Stimulated activated CD8-positive, alpha-beta memory T cell treated with anti-CD3 and anti-CD28 coated beads, Interleukin-2, amount 100 ng/mL, for 1 hour (primary cell): ENCODE measurements at places on chromosomes 7 and 10.

- DNase-seq = no peak
Observed at GRCh38 chr7:70529914-70530585, 601.9 kb upstream of the GALNT17 start.

DNA sequence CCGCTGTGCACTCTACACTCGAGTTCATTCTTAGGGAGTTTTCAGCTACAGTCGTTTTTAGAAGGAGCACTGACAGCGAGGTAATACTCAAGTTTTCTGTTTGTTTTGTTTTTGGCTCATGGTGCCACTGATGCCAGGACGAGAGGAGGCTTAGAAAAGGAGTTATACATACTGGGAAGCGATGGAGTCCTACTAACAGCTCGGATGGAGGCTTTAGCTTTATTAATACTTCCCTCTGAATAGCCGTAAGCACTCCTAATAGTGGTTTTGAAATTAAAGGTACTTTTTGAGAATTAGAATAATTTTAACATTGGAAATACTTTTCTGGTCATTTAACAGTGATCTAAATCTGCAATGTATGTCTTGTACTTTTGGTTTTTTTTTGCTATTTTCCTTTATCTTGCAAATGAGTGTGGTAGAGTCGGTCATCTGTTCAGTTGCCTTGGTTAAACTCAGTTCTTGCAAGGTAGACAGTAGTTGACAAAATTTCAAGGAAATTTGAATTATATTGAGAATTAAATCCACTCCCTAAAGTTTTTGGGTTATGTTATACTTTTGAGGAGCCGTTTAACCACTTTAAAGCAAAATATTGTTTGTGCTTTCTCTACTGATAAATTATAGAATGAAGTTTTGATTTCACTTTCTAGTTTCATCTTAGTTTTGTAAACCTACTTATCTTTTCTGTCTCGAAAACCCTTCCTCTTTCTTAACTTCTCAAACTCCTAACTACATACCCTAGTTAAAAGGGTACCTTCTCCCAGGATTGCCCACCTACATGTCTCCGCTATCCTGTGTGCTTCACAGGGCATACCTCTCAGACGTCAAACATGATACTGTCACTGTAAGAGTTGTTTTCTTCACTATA lies 1.5 kb downstream of the HBP1 start:
- no peak for DNase-seq

DNA sequence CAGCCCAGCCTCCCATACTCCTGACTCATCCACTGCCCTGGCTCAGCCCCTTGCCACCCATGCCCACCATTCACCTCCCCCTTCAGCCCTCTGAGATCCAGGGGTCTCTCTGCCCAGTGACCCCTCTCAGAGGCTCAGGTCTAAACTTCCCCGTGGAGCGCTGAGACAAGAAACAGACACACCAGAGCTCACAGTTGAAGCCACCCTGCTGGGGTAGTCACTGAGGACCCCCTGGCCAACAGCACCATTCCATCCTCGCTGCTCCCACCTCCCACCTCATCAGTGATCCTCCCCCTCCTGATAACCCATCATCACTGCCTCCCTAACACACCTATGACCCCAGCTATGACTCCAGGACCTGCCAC lies 100.7 kb downstream of the GRID1 start:
- DNase-seq = no peak

DNA sequence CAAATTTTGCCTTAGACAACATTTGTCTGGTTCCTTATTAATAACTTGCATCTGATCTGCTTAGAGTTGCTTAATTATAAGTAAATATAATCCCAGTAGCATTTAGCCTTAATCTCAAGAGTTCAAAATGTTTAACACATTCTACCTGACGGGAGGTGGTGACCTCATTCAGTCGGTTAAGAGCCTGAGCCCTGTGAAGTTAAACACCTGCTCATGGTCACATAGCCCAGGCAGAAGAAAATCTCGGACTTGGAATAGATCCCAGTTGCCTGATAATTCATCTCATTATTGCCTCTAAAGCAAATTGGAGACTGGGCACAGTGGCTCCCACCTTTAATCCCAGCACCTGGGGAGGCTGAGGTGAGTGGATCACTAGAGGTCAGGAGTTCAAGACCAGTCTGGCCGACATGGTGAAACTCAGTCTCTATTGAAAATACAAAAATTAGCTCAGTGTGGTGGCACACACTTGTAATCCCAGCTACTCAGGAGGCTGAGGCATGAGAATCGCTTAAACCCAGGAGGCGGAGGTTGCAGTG lies 18.6 kb upstream of the ASCC1 start:
- DNase-seq = no peak

DNA sequence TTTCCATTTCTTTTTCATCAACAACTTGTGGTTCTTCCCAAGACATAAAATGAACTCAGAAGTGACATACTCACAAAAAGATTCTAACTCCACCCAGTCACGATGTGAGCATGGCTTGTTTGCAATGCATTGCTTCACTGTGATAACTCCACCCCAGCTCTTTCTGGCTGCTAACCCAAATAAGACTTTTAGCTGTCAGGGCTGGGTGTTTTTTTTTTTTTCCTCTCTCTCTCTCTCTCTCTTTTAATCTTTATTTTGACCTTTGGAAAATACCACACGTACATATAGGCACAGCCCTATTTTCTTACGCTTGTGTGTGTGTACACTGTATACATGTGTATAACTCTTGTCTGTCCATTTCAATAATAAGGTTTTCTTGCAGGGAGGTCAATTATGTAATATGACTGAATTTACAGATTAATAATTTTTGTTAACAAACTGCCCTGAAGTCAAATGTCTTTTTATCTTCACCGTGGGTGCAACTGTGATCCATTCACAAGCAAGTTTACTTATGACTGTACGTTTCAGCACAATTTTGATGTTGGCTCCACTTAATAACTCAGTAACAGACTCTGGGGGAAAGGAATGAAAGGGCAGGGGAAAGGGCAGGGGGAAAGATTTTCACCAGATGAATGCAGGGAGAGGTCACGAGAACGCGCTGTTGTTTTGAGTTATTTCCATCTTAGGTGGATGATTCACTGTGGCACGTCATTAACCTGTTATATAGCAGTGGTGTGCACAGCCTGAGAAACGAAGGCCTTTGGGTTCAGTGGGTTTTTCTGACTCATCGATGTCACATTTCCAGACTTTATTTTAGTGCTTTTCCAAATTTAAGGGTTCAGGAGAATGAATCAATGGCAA lies 49.1 kb downstream of the APBB1IP start:
- DNase-seq = peak; percentile 45

GRCh38 chr10:112039823-112040222 lies 143.7 kb downstream of the GPAM start:
- DNase-seq = no peak

DNA sequence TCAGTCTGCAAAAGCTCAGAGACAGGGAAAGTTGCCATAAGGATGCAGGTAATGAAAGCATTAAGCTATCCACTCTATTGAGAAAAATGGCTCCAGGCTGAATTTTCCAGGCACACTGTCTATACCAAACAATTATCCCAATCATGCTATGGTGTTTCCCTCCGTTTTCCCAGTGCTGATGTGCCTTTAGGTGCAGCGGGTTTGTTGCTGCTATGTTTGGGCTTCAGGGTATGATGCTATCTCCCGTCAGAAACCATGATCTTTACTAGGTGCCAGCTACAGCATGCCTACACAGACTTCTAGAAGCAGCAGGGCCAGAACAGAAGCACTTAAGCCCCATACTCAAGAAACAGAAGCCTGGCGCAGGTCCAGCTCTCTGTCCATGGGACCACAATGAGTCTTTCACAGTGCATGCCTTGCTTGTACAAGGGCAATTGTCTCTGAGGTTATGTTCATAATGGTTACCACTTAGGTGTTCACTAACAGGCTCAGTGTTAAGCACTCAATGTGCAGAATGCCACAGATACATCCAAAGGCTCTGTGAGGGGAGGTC lies 19.4 kb downstream of the STEAP1B start:
- DNase-seq = no peak

GRCh38 chr10:56537984-56538383 lies 176.9 kb upstream of the ZWINT start:
- DNase-seq = no peak

DNA sequence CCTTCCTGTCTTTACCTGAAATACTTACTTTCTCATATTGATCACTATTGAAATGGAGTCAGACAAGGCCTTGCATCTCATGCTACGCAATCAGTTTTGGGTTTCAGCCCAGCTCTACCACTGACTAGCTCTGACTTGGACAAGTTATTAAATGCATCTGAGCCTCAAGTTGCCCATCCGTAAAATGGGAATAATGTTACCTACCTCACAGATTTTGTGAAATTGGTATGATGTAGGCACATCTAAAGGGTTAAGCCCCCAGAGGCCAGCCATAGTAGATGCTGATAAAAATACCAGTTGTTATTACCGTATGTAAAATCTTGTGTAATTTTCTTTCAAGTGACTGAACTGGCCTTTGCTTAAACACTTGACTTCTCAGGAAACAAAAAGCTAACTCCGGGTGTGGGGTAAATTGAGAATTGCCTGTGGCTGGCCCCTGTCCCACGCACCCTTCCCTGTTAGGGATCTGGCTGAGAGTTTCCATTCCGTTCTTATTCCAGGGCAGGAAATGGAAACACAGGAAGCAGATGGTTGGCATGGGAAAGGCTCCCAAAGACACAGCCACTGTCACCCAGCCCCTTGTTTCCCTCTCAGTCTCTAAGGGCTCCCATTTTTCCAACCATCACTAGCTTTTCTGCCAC lies 7.5 kb downstream of the DUSP5 start:
- no peak for DNase-seq

DNA sequence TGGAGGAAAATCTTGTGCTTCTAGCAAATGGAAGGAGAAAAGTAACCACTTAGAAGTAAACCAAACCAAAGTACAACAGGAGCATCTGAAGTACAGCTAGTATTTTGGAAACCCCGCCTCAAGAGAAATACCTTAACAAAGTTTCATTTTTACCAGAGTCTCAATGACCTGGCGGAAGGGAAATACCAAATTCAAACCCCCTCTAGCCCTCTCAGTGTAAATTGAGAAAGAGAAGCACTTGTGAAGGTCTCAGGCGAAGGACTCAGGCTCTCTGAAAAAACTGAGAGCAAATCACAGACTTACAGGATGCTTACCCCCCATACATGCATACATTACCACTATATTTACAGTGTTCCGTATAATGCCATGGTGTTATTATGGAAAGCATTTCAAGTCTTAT lies 70.1 kb downstream of the ZPBP start:
- no peak for DNase-seq

DNA sequence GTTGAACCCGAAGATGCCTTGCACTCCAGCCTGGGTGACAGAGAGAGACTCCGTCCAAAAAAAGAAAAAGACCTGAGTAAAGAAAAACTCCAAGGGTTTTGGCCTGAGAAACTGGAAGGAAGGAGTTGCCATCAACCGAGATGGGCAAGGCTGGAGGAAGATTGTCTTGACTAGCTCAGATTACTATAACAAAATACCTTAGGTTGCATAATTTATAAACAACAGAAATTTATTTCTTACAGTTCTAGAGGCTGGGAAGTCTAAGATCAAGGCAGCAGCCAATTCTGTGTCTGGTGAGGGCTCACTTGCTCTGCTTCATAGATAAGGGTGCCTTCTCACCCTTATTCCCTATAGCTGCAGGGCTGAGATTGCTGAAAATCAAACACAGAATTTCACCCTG lies 91.2 kb downstream of the CUL2 start:
- DNase-seq = no peak

DNA sequence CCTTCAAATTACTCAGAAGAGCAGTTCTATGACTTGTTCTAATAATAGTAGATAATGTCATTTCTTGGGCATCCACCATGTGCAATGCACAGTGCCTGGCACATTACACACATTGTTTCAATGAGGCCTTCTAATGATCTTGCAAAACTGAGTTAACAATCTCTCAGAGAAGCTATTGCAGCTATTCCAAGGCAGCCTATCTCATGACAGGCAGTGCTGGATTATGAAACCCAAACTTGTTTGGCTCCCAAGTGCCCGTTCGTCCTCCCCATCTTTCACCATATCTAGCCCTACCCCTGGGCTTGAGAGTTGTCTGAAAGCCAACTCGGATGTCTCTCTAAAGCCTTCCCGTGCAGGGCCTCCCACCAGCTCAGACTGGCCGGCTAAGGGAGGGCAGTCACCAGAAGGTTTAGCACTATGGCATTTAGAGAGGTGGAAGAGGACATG lies 405.1 kb downstream of the PLXNA4 start:
- DNase-seq = no peak

- no peak for DNase-seq
Observed at GRCh38 chr10:34758447-34758996, 56.6 kb downstream of the PARD3 start.

GRCh38 chr7:25989140-25989705 lies 162.8 kb upstream of the NFE2L3 start:
- no peak for DNase-seq

DNA sequence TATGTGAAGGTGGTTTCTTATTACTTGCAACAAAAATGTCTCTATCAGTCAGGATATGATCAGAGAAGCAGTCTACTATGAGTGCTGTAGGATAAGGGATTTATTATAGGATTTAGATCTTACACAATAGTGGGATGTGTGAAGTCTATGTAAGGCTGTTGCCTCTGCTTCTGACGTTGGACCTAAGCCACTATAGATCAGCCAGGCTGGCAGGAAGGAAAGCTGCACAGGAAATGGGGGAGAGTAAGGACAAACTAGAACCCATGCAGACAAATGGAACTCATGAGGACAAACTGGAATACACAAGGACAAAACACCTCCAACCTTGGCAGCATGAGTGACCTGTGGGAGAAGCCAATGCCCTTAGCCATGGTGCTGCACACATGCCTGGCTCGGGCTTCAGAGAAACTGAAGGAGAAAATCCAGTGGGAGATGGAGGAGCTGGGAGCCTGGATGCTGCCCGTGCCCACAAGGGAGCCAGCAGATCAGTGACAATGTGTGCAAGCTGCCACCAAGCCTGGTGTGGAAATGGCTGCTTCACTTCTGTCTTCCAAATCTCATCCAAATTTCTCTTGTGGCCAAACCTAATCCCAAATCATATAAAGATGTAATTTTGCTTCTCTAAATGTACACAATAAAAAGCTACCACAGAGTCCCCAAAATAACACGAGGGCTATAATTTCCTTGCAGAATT lies 147.0 kb upstream of the PCGF5 start:
- no peak for DNase-seq

DNA sequence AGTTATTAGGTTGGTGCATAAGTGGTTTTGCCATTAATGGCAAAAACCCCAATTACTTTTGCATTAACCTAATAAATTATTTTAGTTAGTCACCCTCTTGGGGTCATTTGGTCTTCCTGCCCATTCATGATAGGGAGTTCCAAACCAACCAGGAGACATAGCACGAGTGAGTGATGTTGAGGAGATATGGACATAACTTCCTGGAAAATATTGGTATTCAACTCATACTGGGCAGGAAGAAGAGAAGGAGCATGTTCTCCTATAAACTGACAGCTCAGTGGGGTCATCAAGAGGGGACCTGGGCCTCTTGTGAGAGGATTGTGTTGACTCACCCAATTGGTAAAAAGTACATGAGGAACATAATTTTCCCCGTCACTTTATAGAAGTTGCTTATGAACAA lies 23.7 kb downstream of the SPAG6 start:
- no peak for DNase-seq
